ENCODE measurements at places on chromosomes 7 and 10.

DNA sequence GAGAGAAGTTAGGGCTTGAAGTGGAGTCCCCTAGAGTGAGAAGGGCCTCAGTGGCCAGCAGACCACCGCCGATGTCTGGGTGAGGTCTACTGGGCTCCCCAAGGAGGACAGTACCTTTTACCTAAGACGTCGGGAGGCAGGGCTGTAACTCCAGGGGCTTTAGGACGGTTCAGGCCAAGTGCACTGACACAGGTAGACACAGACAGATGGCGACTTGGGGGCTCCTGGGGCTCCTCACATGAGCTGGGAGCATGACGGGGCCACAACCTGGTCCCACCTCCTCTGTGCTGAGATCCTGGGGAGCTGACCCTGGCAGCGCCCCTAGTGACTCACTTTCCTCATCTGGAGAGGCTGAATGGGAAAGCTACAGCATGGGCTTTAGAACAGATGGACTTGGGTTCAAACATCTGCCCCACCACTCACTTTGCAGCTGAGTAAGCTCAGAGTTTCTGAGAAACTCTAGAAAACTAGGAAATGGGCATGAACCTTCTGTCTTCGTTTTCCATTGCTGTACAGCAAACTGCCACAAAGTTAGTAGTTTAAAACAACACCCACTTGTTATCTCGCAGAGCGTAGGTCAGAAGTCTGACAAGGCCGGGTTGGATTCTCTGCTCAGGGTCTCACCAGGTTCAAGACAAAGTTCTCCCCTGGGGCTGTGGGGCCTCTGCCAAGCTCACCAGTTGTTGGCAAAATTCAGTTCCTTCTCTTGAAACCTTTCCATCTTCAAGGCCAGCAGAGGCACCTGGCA is 4.7 kb upstream of the COMTD1 start:
- no peak for DNase-seq

DNA sequence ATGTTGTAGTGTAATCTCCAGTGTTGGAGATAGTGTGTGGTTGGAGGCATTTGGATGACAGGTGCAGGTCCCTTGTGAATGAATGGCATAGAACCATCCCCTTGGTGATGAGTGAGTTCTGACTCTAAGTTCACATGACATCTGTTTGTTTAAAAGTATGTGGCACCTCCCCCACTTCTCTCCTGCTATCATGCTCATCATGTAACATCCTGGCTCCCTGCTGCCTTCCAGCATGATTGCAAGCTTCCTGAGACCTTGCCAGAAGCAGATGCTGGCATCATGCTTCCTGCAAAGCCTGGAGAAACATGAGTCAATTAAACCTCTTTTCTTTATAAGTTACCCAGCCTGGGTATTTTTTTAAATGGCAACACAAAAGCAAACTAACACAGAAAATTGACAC is 499.0 kb upstream of the SEMA3D start:
- DNase-seq, result no peak

GRCh38 chr7:15784694-15785030 is 98.2 kb upstream of the MEOX2 start:
- no peak for DNase-seq

GRCh38 chr7:98265841-98266271 is 13.8 kb upstream of the TECPR1 start:
- no peak for DNase-seq

GRCh38 chr10:132861116-132861691 is 75.3 kb upstream of the NKX6-2 start:
- no peak for DNase-seq

- DNase-seq, result no peak
These were observed 164.7 kb upstream of the HPS1 start for GRCh38 chr10:98611436-98611835.

DNA sequence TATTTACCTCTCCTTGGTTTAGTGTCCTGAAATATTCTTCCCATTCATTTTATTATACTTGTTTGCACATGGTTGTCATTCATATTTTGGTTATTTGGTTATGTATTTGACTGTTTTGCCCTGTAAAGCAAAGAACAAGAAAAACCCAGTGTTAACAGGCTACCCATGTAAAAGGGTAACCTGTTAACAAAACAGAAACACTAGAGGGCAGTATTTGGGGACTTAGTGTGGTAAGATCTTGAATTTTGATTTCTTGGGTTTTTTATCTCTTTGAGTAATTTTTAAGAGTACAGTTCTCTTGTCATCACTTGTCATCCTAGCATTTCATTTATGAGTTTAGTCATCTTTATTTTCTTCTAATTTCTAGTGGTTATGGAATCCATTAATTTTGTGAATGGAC is 51.3 kb downstream of the POLL start:
- DNase-seq, result peak; percentile 51

DNA sequence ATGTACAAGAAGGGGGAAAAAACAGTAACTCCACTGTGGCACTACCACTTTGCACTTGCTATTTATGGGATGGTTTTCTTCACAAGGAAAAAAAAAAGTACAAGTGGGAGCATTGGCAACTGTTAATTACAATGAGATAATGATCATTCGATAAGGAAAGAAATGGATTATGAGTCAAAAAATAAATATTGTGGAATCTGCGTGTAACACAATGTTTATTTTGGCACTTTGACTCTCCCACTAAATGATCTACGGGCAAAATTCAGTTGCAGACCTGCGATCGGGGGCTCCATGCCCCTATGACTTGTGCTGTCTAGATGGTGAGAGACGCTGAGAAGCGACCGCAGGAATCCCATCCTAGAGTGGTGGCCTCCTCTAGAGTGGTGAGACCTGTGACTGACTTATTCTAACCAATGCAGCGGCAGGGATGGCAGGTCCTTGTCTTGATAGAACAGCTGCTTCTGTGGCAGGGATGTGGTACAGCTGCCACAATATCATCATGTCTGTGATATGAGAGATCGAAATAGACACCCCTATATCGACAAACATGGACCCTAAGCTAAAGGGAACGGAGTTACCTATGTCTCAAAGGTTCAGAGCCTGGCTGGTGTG is 345.0 kb upstream of the KLF6 start:
- DNase-seq, result peak; percentile 31

GRCh38 chr7:51198654-51199053 is 118.0 kb downstream of the COBL start:
- DNase-seq, result no peak

DNA sequence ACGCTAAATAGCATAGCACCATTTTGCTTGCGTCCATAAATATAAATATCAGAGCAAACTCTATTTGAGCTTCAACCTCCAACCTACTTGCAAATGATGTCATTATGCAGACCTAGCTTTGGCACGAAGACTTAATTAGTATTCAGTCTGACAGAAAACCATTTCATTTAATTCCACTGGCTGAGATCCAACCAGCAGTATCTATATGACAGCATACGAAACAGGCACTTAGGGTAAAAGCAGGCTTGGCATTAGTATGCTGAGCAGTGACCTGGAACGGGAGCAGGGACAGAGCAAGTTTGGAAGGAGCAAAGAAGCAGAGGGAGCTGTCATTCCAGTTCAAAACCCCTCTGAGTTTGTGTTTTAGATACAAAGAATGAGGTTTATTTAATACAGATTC is 312.5 kb upstream of the CHRM2 start:
- DNase-seq, result no peak

DNA sequence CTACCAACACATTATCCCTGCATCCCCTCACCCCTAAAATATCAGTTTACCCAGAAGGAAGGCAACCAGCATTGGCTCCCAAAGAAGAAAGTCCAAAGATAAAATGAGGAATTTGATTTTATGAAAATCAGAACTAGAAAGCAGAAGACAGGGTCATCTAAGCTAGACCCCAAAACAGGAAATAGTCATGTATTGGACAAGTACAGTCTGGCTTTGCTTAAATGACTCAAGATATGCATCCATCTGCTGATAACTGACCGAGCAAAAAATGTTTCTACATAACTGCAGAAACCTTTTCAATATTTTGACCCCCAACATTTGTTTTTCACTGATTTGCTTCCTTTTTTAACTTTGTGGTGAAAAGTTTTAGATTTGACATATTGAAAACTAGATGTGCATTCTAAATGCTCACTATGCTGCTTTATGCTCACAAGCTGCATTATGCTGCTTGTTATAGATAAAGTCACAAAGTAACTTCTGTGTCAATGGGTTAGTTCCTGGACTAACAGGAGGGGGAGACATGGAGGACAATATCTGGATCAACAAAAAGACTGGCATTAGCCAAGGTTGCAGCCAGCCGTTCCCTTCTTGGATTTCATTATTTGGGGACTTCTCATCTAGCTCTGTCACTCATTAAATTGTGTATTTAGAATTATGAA is 227.0 kb downstream of the INHBA start:
- no peak for DNase-seq

DNA sequence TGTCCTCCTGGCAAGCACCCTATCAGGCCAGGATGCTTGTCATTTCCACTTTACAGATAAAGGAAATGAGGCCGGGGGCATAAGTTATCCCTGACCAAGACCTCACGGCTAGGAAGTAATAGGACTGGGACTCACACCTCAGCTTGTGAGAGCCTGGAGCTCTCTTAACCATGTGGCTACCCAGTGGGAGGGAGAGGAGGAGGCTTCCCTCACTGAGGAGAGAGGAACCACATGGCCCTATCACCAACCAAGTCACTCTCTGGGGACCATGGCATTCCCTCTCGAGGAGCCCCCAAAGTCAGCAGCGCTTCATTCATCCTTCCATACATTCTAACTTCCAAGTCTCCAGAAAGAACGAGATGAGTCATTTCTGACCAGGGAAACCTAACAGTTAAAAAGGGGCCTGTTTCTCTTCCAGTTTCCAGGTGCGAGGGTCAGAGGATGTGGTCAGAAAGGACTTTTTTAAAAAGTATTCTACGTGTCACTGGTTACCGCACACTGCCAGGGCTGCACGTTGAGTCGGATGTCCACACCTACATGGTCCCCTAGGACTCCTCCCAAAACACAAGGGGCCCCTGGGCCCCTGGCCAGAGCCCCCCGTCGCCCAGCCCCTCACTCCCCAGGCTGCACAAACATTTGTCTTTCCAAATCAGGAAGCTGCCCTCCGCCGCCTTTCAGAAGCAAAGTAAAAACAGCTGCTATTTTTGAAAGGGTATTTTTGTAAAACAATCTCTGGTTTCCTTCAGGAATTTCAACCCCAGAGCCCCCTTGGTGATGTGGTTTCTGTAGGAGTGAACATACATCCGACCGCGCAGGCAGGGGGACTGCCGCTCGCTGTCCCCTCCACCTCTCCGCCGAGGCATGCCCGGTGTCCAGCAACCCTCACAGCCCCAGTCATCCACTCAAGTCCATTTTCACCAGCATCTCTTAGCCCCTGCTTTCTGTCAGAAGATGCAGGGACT is 128.2 kb upstream of the CHST15 start:
- DNase-seq, result peak; percentile 72
